Psoas muscle (tissue), 8 donors: ENCODE measurements at places on chromosomes 12 and 14. TPM values are rescaled to one million over a fixed set of nuclear protein-coding genes. Genes with fewer than 3 reads are reported as not detected.
A peak's percentile ranks its signal among the peaks of the same experiment; 100 is the strongest.

DNA sequence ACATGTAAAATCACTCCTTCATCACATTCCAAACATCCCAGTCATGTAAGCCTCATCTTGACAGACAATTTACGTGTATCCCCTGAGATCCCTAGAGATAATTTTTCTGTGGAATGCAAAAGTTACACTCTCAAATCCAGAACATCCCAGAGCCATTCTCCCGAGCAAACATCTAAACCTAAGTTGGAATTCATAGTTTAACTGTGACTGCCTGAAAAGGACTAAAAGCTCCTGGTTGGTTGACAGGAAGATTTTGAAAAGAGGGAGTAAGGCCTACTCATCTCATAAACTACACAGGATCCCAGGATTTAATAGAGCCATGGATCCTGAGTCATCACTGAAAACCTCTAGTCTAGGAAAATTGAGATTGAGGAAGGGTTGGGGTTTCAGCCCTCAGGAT, 123.6 kb downstream of the SCN8A start:
- no peak overlapping the region for H3K27ac ChIP-seq
- no peaks in the 10 kb centered on the region for H3K27me3 ChIP-seq
- no peaks in the 10 kb centered on the region for H3K36me3 ChIP-seq
- no peaks in the 10 kb centered on the region for H3K4me1 ChIP-seq
- no peak for DNase-seq

DNA sequence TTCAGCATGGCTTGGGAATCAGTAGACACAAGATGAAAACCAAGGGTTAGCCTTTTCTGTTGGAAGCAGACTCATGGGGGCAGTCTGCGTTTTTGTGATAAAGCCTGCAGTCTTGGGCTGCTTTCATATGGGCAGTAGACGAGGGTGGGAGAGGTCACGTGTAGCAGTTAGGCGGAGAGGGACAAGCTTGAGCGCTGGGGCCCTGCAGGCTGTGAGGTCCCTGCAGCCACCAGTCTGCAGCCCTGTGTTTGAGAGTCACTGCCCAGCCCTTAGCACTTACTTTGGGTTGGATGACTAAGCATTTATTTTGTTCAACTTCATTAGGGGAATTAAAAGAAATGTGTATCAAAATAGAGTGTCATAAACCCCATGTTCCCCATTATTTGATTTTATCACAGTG, 37.2 kb downstream of the EP400 start:
- H3K4me3 ChIP-seq: no peak overlapping the region
- H3K36me3 ChIP-seq: peaks cover 4% of the 10 kb centered on the region
- H3K27me3 ChIP-seq: no peaks in the 10 kb centered on the region

GRCh38 chr12:50398931-50399330, 1.8 kb upstream of the LARP4 start:
- no peak overlapping the region for H3K4me3 ChIP-seq
- no peak overlapping the region for H3K27ac ChIP-seq
- peaks cover 21% of the 10 kb centered on the region for H3K4me1 ChIP-seq
- no peak for DNase-seq

GRCh38 chr12:70367258-70368141, 1.4 kb downstream of the KCNMB4 start:
- peaks cover 45% of the 10 kb centered on the region for H3K27me3 ChIP-seq
- DNase-seq: no peak
- peak overlapping the region; percentile 76 for H3K4me3 ChIP-seq
- H3K36me3 ChIP-seq: no peaks in the 10 kb centered on the region
- H3K4me1 ChIP-seq: peaks cover 8% of the 10 kb centered on the region

- no peaks in the 10 kb centered on the region for H3K36me3 ChIP-seq
- no peak for DNase-seq
- no peak overlapping the region for H3K4me3 ChIP-seq
Observed at GRCh38 chr12:95443459-95443858, 30.5 kb upstream of the METAP2 start.

DNA sequence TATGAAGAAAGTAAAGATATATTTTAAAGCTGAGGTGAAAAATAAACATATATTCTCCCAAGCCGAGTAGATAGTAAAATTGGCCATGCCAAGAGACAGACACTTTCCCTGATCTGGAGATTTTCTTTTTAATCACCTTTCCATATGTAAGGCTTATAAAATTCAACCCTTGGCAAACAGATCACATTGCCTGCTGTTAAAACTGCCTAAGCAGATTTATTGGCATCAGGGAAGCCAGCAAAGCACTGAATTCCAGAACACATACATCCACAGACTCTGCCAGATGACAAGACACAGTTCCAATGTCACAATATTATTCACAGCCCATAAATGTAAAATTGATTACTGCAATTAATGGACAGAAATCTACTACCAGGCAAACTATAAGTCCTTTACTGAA, 78.2 kb upstream of the GARIN2 start:
- no peaks in the 10 kb centered on the region for H3K27me3 ChIP-seq
- H3K4me3 ChIP-seq: no peak overlapping the region
- no peak overlapping the region for H3K27ac ChIP-seq
- H3K4me1 ChIP-seq: no peaks in the 10 kb centered on the region

- DNase-seq: no peak
- H3K27me3 ChIP-seq: no peaks in the 10 kb centered on the region
- no peaks in the 10 kb centered on the region for H3K36me3 ChIP-seq
- H3K4me3 ChIP-seq: no peak overlapping the region
Observed at GRCh38 chr14:32457213-32457920, 128.3 kb downstream of the AKAP6 start.

- no peaks in the 10 kb centered on the region for H3K36me3 ChIP-seq
- H3K27me3 ChIP-seq: no peaks in the 10 kb centered on the region
- no peak for DNase-seq
- H3K27ac ChIP-seq: peak overlapping the region; percentile 76
- H3K4me3 ChIP-seq: no peak overlapping the region
- peaks cover 69% of the 10 kb centered on the region for H3K4me1 ChIP-seq
Observed at GRCh38 chr12:50929831-50930230, 22.5 kb upstream of the HIGD1C start.

DNA sequence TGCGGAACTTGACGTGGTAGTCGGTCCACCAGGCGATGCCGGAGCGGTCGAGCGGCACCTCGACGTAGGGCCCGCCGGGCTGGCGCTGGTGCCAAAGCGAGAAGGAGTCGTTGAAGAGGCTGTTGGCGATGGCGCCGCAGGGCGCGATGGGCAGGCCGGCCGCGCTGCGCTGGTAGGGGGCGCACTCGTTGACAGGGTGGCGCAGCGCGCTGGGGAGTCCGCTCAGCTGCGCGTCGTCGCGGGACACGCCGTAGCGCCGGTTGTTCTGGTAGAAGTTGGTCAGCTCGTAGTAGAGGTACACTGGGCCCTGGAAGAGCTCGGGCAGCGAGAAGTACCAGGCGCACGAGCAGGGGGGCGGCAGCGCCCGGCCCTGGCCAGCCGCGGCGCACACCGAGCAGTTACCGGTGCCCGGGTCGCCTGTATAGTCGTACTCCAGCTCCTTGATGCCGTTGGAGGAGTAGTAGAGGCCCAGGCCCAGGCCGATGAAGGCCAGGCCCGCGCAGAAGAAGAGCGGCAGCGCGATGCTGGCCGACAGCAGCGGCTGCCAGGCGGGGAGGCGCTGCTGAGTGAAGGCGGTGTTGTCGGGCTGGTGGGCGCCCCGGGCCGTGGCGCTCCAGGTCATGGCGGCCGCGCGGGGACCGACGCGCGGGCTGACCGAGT, 482 bp downstream of the TMEM30B start:
- peaks cover 4% of the 10 kb centered on the region for H3K4me1 ChIP-seq
- H3K27me3 ChIP-seq: no peaks in the 10 kb centered on the region
- peak overlapping the region; percentile 85 for H3K27ac ChIP-seq
- peak; percentile 71 for DNase-seq

DNA sequence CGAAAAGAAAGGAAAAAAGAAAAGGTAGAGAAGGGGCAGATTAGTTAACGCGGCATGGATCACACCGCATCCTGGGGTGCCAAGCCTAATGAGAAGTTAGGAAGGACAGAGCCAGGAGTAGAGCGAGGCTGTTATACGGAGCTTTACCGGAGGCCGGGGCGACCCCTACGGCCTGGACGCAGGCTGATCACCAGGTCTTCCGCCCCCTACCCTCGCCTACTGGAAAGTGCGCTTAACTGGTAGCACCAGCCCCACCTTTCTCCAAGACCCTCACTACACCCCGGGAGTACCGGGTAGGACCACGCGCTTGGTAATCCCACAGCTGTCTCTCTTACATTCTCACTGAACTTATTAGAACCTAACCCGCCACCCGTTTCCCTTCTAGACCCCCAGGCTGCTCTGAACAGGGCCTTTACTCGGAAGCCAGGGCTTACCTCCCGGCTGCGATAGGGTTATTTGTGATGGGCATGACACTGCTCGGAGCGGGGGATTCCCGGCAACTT, 33.8 kb downstream of the WBP11 start:
- H3K4me3 ChIP-seq: peak overlapping the region; percentile 91
- peak overlapping the region; percentile 97 for H3K27ac ChIP-seq

DNA sequence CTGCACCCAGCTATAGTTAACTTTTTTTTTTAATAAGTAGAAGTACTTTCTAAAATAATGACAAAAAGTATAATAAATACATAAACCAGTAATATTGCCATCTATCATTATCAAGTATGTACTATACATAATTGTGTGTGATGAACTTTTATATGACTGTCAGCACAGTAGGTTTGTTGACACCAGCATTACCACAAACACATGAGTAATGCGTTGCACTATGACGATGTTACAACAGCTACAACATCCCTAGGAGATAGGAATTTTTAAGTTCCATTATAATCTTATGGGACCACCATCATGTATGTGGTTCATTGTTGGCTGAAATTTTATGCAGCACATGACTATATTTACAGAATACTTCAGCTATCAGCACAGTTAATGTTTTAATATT, 62.9 kb upstream of the VSX2 start:
- no peaks in the 10 kb centered on the region for H3K4me1 ChIP-seq
- no peaks in the 10 kb centered on the region for H3K36me3 ChIP-seq
- DNase-seq: no peak
- no peaks in the 10 kb centered on the region for H3K27me3 ChIP-seq
- H3K27ac ChIP-seq: no peak overlapping the region

DNA sequence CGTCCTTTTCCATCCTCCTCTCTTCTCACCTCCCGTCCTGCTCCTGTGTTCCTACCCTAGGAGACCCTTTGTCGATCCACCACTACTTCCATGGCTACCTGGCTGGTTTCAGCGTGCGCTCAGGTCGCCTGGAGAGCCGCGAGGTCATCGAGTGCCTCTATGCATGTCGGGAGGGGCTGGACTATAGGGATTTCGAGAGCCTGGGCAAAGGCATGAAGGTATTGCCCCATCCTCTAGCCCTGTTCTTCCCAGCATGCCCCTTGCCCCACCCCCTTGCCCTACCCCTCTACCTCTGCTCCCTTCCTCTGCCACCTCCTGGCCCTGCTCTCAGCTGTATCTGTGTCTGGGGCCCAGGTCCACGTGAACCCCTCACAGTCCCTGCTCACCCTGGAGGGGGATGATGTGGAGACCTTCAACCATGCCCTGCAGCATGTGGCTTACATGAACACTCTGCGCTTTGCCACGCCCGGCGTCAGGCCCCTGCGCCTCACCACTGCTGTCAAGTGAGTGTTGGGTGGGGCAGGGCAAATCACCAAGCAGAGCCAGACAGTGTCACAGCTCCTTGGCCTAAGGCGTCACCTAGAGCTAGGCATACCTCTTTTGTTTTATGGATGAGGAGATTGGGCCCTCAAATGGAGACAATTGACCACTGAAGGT, 12.8 kb downstream of the CLSTN3 start:
- H3K27me3 ChIP-seq: no peaks in the 10 kb centered on the region
- no peak overlapping the region for H3K4me3 ChIP-seq
- H3K4me1 ChIP-seq: no peaks in the 10 kb centered on the region
- no peak overlapping the region for H3K27ac ChIP-seq
- no peaks in the 10 kb centered on the region for H3K36me3 ChIP-seq

- no peaks in the 10 kb centered on the region for H3K4me1 ChIP-seq
- no peak overlapping the region for H3K27ac ChIP-seq
- H3K4me3 ChIP-seq: no peak overlapping the region
- H3K36me3 ChIP-seq: no peaks in the 10 kb centered on the region
- no peaks in the 10 kb centered on the region for H3K27me3 ChIP-seq
Observed at GRCh38 chr12:83527810-83528209, 841.1 kb downstream of the TMTC2 start.

GRCh38 chr12:3727877-3728632, 24.9 kb downstream of the CRACR2A start:
- H3K36me3 ChIP-seq: no peaks in the 10 kb centered on the region
- no peak for DNase-seq
- no peak overlapping the region for H3K4me3 ChIP-seq
- H3K27ac ChIP-seq: no peak overlapping the region
- H3K4me1 ChIP-seq: no peaks in the 10 kb centered on the region
- no peaks in the 10 kb centered on the region for H3K27me3 ChIP-seq

GRCh38 chr12:52837781-52838608, 3.9 kb upstream of the KRT79 start:
- H3K4me3 ChIP-seq: no peak overlapping the region
- no peak overlapping the region for H3K27ac ChIP-seq
- no peaks in the 10 kb centered on the region for H3K4me1 ChIP-seq
- peaks cover 32% of the 10 kb centered on the region for H3K27me3 ChIP-seq
- no peaks in the 10 kb centered on the region for H3K36me3 ChIP-seq

GRCh38 chr14:39582028-39582654, 149.9 kb upstream of the FBXO33 start:
- no peak overlapping the region for H3K4me3 ChIP-seq
- no peaks in the 10 kb centered on the region for H3K36me3 ChIP-seq
- H3K27me3 ChIP-seq: no peaks in the 10 kb centered on the region
- H3K4me1 ChIP-seq: no peaks in the 10 kb centered on the region
- DNase-seq: no peak

DNA sequence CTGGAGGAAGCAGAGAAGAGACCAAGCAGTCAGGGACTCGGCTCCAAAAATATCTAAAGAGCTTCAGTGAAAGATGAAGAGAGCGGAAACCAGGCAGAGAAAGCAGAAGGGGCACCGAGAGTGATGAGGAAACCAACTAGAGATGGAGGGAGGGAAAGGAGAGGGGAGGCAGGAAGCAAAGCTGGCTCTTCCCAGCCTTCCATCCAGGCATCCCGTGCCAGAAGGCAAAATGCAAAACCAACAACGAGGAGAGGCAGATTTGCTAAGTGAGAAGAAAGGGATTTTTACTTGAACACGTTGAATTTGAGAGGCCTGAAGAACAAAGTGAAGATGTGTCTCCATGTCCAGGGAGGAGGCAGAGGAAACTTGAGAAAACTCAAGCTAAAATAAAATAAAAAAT, 90.1 kb downstream of the NUAK1 start:
- no peaks in the 10 kb centered on the region for H3K4me1 ChIP-seq
- no peak overlapping the region for H3K4me3 ChIP-seq
- no peak for DNase-seq
- H3K36me3 ChIP-seq: no peaks in the 10 kb centered on the region
- H3K27me3 ChIP-seq: no peaks in the 10 kb centered on the region
- no peak overlapping the region for H3K27ac ChIP-seq

DNA sequence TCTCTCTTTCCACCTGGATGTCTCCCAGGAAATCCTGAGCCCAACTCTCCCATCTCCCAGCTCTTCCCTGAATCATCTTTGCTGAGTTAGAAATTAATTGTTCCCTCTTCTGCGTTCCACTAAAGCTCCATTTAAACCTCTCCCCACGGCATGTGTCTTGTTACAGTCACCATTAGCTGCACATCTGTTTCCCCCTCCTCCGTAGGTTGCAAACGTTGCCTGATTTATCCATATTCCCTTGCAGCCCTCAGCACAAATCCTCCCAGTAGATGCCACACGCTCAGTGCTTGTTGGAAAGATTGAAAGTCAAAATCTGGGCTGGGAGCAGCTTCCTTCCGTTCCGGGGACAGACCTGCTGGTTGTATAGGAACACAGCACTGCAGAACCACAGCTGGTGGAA, 90.4 kb downstream of the SLC24A4 start:
- no peaks in the 10 kb centered on the region for H3K36me3 ChIP-seq
- peaks cover 2% of the 10 kb centered on the region for H3K27me3 ChIP-seq
- no peaks in the 10 kb centered on the region for H3K4me1 ChIP-seq
- DNase-seq: no peak
- no peak overlapping the region for H3K4me3 ChIP-seq
- no peak overlapping the region for H3K27ac ChIP-seq

The DIO3 gene
- total RNA-seq: 0.30 TPM

The DMAC2L gene
- total RNA-seq: 26.7 TPM

The SDR9C7 gene
- 0.13 TPM for total RNA-seq

The SERPINA12 gene
- total RNA-seq: not detected
